ENCODE measurements at places on chromosomes 13 and 19.

GRCh38 chr19:7924241-7924640, 1.7 kb downstream of the CTXN1 start:
- no peak for DNase-seq

DNA sequence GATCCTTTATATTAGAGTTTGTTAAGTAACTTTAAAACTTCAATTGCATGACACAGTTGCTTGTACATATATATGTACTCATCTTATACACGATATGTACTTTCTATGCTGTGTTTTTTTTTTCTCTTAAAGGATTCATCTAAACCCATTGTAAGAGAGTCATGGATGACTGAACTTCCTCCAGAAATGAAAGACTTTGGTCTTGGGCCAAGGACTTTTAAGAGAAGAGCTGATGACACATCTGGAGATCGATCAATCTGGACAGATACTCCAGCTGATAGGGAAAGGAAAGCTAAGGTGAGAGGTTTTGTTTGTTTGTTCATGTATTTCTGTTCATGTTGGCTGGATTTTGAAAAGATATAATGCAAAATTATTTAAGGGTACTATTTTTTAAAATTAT, 26.0 kb downstream of the GPALPP1 start:
- DNase-seq: no peak

DNA sequence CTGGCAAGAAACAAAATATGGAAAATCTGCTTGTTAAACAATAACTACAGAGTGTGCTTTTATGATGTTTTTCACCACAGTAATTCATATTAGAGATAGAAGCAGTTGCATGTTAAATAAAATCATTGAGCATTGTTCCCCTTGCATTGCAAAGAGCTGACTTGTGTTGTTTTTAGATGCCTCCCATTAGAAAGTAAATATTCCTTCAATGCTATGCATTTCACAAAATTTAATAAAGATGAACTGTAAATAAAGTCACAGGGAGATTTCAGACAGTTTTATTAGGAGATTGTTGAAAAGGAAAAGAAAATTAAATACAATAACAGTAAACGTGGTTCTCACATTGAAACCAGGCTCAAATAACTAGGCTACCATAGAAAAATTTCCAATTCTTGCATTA, 429.3 kb downstream of the DACH1 start:
- no peak for DNase-seq

DNA sequence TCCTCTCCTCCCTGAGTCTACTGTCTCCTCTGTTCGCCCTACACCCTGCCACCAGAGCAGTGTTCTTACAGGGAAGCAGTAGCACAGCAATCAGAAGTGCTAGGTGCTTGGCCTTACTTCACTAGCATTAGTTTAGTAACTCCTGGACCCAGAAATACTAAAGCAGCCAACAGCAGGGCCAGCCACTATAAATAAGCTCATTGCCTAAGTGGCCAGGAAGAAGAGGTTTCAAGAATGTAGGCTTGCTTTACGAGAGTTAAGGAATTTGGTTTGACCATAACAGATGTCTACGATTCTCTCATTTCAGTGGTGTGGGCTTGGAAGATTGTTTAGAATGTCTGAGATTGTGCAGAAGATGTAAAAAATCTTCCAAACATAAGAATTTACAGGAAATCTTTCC, 103.3 kb downstream of the ZAR1L start:
- DNase-seq: no peak

GRCh38 chr19:20423381-20424197, 142.0 kb downstream of the ZNF737 start:
- no peak for DNase-seq

- DNase-seq: no peak
These were observed 5.7 kb downstream of the DNAJB1 start for GRCh38 chr19:14512406-14512961.

- DNase-seq: no peak
These were observed 141.0 kb downstream of the RAP2A start for GRCh38 chr13:97574926-97575325.

- DNase-seq: no peak
These were observed 247.1 kb upstream of the SGCG start for GRCh38 chr13:22933571-22934181.

DNA sequence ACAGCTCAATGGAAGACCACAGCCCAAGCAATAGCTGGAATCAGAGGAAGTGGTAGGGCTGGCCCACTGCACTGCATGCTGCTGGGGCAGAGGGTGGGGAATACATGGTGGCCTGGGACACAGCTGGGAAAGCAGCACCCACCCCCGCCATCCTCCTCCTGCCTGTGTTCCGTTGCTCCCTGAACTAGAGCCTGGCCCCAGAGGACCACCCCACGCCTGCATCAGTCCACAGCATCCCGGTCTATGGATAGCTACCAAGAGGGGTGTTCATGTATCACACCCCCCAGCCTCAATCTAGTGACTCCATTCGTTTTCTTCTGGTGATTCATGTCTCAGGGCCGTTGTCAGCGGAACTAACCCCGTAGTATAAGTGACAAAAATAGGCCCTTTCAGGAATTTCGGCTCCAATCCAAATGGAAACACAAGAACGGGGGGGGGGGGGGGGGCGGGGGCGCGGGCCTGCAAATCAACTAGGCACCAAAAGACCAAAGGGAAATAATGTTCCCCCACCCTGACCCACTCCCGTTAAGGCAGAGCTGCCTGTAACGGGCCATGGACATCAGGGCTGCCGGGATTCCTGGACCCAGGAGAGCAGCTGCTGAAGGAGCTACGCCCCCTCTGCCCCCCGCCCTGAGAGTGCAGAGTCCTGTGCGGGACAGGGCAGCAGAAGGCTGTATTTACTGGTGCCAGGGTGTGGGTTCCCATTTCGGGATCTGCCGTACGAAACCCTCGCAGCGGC, 18.9 kb upstream of the EPHX3 start:
- no peak for DNase-seq

GRCh38 chr13:78845656-78846365, 186.9 kb upstream of the OBI1 start:
- no peak for DNase-seq

DNA sequence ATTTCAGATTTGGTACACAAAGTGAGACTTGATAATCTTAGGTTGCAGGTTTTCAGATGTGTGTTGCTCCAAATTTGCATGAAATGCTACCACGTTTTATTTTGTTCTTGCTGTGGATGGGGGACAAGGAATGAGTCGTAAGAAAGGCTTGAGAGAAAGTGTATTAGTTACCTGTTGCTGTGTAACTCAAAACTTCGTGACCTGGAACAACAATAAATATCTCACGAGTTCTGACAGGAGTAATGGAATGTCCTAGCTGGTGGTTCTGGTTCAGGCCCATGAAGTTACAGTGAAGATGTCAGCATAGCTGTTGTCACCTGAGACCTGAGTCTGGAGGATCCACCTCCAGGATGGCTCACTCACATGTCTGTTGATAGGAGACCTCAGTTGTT, 1.2 kb downstream of the ZNF8 start:
- no peak for DNase-seq

GRCh38 chr13:71624653-71625600, 242.1 kb downstream of the DACH1 start:
- DNase-seq: no peak

- no peak for DNase-seq
These were observed 133.2 kb downstream of the VWA8 start for GRCh38 chr13:41827507-41828213.

- no peak for DNase-seq
These were observed 40.0 kb upstream of the F7 start for GRCh38 chr13:113065406-113066141.

DNA sequence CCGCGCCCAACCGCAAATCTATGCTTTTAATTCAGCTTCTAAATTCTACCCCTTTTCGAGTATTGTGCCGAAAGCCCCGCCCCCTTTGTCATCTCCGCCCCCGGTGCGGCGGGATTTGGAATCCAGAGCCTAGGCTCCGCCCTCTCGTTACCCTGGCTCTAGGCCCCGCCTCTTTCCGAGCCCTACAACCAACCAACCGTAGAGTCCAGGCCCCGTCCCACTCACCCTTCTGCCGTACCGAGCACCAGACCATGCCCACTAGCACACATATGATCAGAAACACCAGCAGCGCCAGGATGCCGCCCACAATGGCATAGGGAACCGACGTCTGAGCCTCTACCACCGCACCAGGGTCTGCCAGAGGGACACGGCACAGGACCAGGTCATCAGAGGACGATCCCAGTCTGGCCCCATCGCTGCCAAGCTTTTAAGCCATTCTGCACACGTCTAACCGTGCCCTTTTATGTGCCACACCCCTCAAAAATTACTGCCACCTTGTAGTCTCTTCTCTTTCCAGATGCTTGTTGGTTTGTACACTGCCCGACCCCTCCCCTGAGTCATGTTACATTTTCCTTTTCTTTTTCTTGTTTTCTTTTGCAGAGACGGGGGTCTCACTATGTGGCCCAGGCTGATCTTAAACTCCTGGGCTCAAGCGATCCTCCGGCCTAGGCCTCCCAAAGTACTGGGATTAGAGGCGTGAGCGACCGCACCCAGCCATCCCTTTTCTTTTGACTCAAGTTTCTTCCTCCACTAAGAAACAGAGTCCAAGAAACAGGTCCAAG, 4.7 kb upstream of the ZNF428 start:
- no peak for DNase-seq

DNA sequence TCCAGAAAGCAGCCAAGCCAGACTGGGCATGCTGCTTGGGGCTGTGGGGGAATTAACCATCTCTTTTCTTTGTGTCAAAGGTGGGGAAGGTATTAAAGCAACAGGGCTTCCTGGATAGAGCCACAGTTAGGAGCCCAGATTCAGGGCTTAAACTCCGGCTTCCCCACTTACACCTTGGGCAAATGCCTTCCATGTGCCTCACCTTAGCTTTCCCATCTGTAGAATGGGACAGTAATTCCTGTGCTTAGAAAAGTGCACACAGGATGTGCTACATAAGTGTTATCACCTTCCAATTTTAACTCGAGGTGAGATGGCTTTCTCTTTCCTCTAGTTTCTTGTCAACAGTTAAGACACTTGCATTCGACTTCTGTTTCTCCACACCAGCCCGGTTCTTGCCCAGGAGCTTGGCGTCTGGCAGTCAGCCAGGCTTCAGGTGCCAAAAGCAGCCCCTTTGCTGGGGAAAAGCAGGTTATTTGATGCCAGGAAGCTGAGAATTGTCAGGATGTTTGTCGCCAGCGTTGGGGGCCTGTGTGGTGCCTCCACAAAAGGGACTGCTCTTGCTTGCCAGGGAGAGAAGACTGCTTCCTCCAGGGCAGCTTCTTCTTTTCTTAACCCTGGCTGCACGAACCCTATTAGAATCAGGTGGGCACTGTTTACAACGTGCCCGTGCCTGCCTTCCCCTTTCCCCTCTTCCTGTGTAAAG, 79.2 kb downstream of the SIPA1L3 start:
- no peak for DNase-seq

GRCh38 chr19:23440791-23441190, 45.5 kb upstream of the ZNF91 start:
- DNase-seq: no peak

DNA sequence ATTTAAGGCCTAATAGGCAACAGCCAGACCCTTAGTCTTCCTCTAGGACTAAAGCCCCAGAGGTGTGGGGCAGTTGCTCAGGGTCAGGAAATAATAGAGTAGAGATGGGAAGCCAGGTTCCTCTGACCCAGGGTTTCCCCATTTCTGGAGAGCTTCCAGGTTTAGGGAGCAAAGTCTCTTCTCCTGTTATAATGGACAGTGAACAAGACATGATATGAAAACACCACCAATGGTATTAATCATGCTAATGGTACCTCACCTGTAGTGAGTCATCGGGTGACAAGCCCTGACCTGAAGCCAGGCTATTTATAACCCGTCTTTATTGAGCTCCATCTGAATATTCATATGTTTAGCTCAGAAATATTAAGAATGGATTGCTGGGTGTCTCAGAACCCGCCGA, 24.6 kb downstream of the BICRA start:
- DNase-seq: no peak

DNA sequence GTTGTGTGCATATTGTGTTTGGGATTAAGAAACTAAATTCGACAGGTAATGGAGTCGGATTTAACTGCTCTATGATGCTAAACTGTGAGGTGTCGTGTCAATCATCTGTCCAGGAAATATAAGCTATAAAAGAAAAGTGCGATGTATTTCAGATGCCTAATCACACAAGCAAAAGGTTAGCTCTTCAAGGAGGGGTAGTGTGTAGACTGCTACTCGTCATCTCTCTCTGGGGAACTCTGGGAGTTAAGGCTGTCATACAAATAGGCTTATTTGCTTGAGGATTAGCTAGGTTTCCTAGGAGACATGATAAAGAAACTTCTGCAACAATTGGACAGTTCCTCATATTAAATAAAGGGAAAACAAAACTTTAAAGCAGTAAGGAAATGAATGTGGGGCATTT, 462.1 kb downstream of the OLFM4 start:
- DNase-seq: no peak

DNA sequence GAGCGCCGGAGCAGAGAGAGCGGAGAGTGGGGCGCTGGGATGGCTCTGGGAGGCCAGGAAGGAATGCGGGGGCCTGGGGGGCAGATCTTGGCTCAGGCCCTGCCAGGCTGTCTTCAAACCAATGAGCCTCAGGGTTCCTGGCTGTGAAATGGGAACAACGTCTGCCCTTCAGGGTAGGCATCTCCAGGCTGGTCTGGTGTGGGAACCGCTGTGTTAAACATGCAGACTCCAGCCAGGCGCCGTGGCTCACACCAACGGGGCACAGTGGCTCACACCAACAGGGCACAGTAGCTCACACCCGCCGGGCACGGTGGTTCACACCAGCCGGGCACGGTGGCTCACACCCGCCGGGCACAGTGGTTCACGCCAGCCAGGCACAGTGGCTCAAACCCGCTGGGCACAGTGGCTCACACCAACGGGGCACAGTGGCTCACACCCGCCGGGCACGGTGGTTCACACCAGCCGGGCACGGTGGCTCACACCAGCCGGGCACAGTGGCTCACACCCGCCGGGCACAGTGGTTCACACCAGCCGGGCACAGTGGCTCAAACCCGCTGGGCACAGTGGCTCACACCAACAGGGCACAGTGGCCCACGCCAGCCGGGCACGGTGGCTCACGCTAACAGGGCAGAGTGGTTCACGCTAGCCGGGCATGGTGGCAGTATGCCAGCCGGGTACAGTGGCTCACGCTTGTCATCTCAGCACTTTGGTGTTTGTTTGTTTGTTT, 40.1 kb downstream of the EFNA2 start:
- DNase-seq: no peak
